ENCODE measurements at places on chromosomes 2 and 18.

DNA sequence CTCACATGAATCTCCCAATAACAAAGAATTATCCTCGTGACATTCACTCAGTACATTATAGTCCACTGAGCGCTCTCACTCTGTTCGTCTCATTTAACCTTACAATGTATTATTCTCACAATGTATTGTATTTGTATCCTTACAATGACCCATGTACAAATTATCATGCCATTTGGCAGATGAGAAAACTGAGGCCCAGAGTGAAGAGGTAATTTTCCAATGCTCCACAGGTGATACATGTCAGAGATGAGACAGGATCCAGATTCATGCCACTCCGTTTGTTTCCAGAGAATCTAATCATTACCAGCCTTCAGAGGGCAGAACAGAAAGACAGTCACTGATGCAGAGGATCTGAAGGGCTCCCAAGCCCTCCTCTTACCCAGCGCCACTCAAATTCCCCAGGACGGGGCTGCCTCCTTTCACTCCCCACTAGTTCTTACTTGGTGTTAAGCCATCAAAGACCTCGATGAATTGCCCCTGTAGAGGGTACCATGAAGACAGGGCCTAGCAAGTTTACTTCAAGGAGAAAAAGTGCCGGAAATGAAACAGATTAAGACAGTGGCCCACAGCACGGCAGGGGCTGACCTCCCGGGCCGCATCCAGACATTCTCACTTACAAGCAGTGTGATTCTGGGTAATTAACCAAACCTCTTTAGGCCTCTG, 98.4 kb upstream of the MBOAT2 start:
- DNase-seq = no peak

DNA sequence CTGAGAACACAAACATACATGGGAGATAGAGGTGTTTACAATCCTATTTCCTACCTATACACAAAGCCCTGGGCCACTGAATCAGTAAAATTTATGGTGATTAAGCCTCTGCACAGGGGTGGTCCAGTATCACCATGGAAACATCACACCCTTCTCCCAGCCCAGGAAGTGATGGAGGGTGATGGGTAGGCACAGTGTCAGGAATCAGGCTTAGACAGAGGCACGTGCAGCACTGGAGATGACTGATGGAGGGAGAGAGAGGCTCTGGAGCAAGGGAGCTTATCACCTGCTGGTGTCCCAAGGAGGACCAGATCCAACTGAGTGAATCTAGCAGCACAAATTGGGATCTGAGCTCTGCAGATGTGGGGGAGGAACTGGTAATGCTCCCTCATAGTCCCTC, 117.2 kb downstream of the RPIA start:
- no peak for DNase-seq

GRCh38 chr18:57677262-57678211, 55.9 kb upstream of the NARS1 start:
- no peak for DNase-seq

- no peak for DNase-seq
These were observed 9.2 kb upstream of the KYNU start for GRCh38 chr2:142868229-142868762.

DNA sequence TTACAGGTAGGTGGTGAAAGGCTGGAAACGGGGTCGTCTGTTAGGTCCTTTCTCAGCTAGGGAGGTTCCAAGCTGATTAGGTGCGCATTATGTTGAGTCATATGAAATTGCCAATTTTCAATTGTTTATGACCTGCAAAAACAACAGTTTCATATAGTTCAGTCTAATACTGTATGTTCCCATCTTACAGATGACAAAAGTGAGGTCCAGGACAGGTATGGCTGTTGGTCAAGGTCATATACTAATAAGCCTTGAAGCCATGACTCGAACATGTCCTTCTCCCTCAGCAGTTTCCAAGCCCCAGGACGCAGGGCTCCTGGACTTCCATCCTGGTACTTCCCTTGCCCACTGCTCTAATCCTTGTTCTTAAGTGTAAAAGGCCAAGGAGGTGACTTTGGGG, 81.7 kb upstream of the MCFD2 start:
- DNase-seq = no peak

DNA sequence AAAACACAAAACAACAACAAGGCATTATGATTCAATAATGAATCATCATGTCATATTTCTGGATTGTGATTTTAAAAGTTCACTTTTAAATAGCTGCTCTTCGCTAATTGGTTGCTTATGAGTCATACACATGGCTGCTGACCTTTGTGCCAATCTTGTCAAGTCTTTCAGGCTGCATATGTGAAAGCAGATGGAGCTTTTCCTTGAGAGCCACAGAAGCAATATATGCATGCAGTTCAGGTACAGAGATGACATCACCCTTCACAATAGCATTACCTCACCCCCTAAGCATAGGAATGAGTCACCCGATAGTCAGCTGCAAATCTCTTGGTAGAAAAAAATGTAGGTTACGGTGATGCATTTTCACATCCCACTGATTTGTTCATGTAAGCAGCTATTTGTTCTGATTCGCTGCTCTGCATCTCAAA, 27.2 kb downstream of the EIF2AK3 start:
- peak; percentile 66 for DNase-seq

DNA sequence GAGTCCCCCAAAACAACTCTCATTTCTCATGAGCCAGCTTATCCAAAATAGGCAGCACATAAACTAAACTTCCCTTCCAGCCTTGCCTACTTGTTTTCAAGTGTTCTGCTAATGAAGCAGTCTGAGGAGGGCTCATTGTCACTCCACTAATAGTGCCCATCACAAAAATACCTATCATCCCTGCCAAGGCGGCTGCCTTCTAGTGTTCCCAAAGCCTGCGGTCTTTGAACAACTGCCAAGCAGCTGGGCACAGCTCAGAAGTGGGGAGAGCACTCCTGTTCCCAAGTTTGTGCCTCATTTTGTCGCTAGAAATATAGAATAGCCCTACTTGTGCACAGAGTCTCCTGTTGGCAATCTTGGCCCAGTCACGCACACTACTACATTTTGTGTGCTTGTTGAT, 50.3 kb downstream of the DTNA start:
- DNase-seq = no peak

DNA sequence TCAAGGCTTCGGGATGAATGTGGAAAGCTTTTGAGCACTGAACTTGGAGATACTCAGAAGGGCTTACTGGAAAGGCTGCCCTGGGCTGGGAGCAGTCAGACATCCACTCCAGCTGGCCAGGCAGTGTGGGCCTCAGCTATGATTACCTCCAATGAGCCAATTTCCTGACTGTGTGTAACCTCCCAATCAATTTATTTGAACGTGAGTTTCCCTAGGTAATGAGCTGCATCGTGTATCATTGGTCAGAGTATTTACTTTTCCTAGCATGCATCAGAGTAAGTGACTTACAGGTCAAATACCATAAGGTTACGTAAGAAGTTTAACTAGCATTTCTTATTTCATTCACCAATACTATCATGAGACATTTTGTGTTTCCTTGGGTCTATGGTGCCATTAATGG, 11.0 kb upstream of the CTAGE1 start:
- DNase-seq = no peak

GRCh38 chr2:46381263-46381849, 84.1 kb downstream of the EPAS1 start:
- no peak for DNase-seq

- peak; percentile 69 for DNase-seq
These were observed 725 bp downstream of the FBXO48 start for GRCh38 chr2:68466361-68466777.

DNA sequence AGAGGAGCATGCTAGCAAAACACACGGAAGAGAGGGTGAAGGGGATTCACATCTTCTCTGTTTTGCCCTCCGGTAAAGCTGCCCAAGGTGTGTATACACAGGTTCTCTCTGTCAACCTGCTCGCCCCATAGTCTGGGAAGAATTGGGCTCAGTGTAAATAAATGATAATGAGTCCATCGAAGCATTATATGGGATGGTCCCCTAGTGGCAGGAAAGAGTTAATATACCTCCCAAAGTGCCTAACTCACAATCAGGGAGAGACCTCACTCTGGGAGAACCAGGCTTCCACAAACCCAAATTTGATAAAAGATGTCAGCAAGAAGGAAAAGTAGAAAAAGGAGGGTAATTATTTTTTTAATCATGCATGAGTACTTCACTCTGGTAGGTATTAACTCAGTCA, 262.2 kb upstream of the ZNF521 start:
- DNase-seq = no peak

DNA sequence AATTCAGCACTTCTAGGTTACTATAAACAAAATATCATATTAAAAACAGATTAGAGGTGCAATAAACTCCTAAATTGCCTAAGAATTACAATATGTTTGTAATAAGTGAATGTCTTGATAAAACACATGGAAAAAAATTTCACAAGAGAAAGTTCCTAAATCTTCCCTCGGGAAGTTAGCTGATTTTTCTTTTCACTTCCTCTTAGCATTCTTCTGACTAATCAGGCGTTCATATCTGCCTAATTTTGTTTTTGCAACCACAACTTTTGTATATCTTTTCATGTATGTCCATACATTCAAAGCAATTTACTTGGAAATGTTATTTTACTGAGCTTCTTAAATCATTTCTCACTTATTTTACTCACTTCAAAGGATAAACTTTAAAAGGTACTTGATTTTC, 88.5 kb downstream of the RTTN start:
- DNase-seq = no peak

Data from stimulated activated CD4-positive, alpha-beta T cell treated with anti-CD3 and anti-CD28 coated beads, Interleukin-4, amount 100 ng/mL, for 24 hours (primary cell).